ENCODE measurements at places on chromosomes 1 and 21.

DNA sequence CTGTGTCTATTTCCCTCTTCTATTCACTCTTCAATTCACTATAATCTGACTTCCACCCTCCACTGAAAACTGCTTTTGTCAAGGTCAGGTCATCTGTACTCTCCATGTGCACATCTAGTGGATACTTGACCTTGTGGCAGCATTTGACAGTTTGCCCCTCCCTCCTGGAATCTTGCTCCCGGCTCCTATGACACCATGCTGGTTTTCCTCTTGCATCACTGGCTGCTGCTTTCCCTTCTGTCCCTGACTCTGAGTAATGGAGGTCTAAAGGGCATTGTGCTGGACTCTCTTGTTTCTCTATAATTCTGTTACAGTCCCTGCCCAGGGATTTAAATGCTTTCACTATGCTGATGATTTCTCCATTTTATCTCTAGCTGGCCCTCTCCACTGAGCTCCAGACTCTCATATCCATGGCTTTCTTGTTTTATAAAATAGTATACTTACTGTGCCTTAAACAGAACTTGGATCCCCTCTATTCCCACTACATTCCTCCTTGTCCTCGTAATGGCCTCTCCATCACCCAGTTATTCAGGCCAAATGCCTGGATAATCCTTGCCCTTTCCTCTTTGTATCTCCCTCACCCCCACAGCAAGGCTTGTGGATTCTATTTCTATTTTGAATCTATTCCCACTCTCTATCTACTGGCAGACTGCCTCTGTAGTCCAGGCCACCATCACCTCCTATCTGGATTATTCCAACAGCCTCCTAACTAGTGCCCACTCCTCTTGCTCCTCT is 36.8 kb upstream of the PODN start:
- no peak for DNase-seq

DNA sequence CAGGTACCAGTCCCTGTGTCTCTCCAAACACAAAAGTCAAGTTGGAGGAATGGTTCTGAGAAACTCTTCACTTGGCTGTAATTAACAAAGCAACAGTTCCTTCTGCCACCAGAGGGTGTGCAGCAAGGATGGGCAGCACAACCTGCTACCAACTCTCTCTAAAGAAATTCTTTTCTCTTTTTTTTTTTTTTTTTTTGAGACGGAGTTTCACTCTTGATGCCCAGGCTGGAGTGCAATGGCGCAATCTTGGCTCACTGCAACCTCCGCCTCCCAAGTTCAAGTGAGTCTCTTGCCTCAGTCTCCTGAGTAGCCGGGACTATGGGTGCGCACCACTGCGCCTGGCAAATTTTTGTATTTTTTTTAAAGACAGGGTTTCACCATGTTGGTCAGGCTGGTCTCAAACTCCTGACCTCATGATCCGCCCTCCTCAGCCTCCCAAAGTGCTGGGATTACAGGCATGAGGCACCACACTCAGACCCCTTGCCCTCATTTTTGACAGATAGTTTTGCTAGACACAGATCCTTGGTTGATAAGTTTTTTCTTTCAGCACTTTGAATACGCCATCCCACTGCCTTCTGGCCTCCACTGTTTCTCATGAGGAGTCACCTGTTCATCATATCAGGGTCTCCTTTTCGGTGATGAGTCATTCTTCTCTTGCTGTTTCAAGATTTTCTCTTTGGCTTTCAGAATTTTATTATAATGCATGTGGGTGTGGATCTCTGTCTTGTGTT is 12.1 kb upstream of the DEGS1 start:
- peak; percentile 45 for DNase-seq

DNA sequence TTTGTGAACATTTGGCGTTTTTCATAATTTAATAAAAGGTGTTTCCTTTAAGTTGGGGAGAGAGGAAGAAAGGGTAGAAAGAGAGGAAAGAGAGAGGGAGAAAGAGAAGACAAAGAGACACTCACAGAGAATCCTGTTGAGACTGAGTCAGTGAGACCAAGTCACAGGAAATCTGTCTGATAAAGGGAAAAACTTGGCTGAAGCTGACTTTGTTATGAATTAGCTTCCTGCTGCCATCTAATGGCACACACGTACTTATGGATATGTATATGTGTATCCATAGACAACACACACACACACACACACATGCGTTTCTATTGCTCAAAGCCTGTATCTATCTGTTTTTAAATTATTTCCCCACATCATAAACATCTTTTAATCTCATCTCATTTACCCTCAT is 42.5 kb upstream of the DISC1 start:
- DNase-seq = peak; percentile 40

- no peak for DNase-seq
Observed at GRCh38 chr1:210124736-210125135, 107.9 kb upstream of the SERTAD4 start.

- peak; percentile 8 for DNase-seq
Observed at GRCh38 chr1:220347654-220348175, 75.5 kb upstream of the RAB3GAP2 start.

Measured in KBM-7 (cell line).